ENCODE measurements at places on chromosomes 12 and 14.

DNA sequence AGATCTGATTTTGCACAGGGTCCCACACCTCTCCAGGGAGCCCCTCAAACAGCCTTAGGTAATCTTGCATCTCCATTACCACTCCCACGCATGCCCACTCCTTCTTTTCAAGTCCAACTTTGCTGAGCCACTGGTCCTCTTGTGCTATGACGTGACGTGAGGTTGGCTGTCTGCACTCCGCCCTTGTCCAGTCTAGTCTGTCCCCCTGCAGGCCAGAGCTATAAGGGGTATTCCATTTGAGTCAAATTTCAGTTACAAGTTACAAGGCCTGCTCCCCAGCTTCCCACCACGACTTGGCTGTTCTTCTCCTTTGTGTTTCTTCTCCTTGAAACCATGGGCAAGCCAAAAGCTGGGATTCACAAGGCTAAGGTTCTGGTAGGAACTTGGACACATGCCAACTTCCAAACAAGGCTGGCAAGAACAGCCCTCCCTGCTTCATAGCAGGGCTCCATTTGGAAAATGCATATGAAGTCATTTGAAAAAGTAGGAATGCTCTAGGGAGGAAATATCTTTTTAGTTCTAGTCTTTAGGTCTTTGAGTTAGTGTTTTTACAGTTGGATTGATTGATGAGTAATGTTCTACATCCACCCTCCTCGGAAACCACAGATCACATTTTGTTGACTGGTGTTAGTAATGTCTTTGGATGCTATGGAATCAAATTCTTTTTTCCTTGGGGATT lies 49.1 kb downstream of the KCNA1 start:
- DNase-seq, result no peak

- DNase-seq, result no peak
Measured at GRCh38 chr12:6866920-6867412, 365 bp upstream of the TPI1 start.

DNA sequence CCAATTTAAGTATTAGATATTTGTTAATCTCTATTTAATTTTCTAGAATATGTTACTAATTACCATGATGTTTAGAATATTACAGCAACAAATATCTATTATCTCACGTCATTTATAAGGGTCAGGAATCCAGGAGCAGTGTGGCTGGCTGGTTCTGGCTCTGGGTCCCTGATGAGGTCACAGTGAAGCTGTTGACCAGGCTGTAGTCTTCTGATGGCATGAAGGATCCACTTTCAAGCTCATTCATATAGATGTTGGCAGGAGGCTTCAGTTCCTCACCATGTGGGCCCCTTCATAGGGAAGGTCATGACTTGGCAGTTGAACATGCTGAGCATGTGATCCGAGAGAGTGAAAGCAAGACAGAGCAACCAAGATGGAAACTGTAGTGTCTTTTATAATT lies 375.6 kb downstream of the ATP23 start:
- no peak for DNase-seq

DNA sequence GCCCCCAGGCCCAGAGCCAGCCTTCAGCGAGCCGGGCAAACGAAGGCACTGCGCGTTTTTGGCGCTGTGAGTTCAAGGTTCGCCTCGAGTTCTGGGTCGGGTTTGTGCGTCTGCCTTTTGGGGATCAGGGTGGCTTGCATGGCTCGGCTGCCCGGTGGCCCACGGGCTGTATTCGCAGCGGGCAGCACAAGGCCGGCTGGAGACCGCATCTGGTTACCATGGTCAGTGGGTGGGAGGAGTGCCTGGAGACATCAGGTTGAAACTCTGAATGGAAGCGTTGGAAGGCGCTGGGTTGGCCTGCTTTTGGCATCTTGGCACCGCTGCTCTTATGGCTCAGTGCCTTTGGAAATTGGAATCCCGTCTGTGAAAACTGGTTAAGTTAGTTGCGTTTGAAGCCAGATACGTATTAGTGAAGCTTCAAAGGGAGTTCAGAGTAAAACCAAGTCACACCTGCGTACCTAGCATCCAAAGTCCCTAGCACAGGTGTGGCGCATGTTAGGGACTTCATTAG lies 50.9 kb downstream of the SNAPC1 start:
- DNase-seq, result no peak

DNA sequence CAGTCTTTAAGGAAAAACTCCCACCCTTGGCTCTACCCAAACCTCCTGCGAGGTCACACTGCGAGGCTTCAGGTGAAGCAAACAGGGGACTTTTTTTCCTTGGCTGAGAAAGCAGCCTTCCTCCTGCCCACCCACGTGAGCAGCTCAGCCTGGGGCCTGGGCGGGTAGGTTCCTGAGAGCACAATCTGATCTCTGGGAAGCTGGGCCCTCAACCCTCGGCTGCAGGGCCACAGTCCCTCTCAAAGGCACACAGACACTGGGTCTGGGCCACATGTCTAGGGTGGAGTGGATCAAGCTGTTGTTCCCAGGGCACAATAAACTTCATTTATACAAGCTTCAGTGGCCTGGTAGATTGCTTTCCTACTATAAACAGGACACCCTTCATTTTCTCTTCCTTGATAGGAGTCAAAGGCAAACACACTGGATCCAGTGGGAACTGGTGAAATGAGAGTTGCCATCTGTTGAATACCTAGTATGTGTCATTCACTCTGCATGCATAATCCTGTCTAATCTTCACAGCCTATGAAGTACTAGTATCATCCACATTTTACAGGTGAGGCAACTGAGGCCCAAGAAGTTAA lies 41.3 kb upstream of the PNMA1 start:
- DNase-seq, result no peak

DNA sequence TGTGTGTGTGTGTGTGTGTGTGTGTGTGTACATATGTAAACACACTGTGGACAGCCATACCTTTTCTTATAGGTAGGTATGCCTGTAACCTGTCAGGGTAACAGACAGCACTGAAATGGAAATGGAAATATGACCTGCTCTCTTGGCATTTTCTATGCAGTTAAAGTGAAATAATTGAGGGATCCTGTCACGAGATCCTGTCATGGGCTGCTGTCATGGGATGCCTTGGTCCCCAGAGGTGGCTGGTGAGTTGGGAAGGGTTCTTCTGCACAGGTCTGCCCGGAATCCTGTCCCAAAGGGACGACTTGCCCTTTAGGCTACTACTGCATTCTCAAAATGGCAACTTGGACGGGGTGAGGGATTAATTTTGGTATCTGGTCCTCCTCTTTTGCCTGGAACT lies 47.3 kb downstream of the ELK3 start:
- DNase-seq, result no peak

- DNase-seq, result no peak
Measured at GRCh38 chr14:101810897-101811621, 49.5 kb downstream of the PPP2R5C start.

- no peak for DNase-seq
Measured at GRCh38 chr14:100539766-100540140, 47.5 kb downstream of the BEGAIN start.

DNA sequence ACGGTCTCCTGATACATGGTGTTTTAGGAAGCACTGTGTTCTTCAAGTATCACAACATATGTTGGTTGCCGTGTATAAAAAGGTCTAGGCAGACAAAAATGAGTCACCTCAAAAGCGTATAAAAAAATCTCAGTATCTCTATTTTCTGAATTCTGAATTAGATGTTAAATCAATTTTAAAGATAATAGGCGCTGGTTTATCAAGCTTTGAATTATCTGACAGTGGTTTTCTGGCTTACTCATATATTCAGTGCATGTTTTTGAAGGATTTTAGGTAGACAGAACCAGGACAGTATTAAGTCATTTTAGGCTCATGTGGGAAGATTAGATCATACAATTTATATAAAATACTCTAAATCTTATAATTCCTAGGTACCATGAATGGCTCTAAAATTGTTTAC lies 110.8 kb downstream of the TMTC2 start:
- DNase-seq, result no peak

GRCh38 chr12:31958569-31959160 lies 550 bp upstream of the RESF1 start:
- DNase-seq, result no peak

GRCh38 chr12:62763312-62763711 lies 171.6 kb downstream of the PPM1H start:
- no peak for DNase-seq

GRCh38 chr12:101793401-101793800 lies 37.4 kb downstream of the GNPTAB start:
- DNase-seq, result no peak

- DNase-seq, result no peak
Measured at GRCh38 chr12:18250313-18250916, 10.9 kb upstream of the PIK3C2G start.

- no peak for DNase-seq
Measured at GRCh38 chr14:22981090-22981875, 1.1 kb downstream of the AJUBA start.

Data from T-helper 2 cell (primary cell).